Common myeloid progenitor, CD34-positive (primary cell): ENCODE measurements at places on chromosomes 4 and X.
A peak's percentile ranks its signal among the peaks of the same experiment; 100 is the strongest.

DNA sequence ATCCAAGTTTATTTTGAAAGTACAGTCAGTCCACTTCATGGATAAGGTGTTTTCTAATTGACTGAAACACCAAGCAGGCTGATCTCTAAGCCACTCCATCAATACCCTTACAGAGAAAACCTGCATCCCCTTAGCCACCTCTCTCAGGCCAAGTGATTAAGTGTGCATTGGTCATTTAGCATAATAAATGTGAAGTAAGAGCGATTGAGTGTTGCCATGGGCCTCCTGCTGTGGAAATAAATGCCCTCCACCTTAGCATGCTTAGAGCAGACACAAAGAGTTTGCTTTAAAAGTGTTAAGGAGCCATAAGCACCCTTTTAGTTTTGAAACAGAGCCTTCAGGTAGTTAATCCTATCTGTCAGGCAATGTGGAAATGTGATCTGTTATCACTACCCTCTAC, 386.5 kb downstream of the GPAT3 start:
- DNase-seq = no peak

DNA sequence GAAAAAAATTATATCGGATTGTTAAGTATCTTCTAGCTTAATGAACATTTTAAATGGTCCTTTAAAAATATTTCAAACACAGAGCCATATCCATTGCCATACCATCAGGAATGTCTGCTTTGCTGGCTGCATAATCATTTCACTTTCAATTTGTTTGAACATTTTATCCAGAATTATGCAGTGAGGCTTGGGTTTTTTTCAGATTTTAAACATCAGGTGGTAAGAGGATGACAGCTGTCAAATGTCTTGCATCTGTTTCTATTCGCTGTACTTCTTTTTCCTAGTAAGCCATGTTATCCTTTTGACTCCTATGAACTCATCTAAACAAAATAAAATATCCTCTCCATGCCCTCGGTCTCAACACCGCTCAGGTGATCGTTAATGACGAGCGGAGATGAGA, 802 bp downstream of the RFC1 start:
- DNase-seq = no peak

DNA sequence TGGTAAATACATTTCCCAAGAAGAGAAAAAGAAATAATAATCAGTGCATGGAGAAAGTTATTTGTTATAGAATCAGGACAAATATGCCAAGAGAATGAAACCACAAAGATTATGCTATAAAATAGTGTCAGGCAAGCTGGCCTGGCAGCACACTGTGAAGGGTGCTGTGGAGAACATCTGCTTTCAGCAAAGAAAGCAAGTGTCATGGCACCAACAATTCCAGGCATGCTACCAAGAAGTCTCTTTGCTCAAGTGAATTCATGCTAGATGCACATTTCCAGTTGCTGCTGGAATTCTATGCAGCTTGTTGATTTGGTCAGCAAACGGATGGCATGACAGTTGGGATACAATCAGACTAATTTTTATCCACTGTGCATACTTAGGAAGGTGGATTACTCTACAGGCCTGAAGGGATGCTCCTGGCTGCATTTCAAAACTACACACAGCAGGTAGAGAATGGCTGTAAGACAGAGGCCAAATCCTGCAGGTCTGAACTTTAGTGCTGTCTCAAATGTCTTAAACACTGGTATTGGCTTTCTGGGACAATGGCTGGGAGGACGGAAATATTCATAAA, 154.6 kb upstream of the FAT1 start:
- DNase-seq = no peak

DNA sequence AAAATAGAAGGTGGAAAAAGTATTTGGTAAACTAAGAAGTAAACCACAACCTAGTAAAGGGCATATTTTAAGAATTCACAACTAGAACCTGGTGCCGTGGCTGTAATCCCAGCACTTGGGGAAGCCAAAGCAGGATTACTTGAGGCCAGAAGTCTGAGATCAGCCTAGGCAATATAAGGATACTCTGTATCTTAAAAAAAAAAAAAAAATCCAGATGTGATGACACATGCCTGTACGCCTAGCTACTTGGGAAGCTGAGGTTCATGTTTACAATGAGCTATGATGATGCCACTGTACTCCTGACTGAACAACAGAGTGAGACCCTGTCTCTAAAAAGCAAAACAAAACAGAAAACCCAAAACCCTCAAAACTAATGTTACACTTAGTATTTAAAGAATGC, 294.9 kb upstream of the ZCCHC13 start:
- DNase-seq = no peak

DNA sequence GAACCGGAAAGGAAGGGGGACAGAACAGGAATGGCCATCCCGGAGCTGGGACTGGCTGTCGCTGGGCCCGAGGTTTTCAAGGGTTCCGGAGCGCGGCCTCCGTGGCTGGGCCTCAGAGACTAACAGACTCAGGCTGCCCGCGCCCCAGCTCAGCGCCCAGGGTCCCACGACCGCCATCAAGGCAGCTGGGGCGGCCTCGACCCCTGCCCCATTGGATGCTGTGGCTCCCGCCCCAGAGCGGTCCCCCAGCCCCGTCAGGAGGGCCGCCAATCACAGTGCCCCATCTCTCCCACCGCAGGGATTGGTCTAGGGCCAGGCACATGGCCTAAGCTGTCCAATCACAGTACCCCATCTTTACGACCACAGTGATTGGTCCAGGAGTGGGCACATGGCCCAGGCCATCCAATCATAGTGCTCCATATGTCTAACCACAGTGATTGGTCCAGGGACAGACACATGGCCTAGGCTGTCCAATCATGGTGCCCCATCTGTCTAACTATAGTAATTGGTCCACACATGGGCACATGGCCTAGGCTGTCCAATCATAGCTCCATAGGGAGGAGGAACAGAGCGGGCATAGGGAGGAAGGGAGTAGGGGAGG, 105.3 kb upstream of the NKX1-1 start:
- peak; percentile 46 for DNase-seq

- no peak for DNase-seq
Observed at GRCh38 chrX:53281963-53282695, 745 bp upstream of the IQSEC2 start.

DNA sequence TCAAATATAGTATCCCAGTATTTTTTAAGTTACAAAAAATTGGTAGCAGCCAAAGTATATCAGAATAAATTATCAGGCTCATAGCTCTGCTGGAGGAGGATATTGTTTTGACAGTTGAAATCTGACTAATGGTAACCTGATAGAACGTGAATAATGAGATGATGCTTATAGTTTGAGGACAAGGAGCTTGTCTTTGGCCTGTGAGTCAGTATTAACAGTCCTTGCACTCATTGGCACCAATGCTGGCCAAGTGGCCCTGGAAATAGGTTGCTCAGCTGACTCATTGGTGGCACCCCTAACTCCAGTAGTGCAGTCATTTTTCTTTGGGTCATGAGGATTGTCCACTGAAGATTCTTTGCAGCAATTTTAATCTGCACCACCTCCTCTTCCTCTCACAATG, 203.3 kb upstream of the JADE1 start:
- DNase-seq = no peak

DNA sequence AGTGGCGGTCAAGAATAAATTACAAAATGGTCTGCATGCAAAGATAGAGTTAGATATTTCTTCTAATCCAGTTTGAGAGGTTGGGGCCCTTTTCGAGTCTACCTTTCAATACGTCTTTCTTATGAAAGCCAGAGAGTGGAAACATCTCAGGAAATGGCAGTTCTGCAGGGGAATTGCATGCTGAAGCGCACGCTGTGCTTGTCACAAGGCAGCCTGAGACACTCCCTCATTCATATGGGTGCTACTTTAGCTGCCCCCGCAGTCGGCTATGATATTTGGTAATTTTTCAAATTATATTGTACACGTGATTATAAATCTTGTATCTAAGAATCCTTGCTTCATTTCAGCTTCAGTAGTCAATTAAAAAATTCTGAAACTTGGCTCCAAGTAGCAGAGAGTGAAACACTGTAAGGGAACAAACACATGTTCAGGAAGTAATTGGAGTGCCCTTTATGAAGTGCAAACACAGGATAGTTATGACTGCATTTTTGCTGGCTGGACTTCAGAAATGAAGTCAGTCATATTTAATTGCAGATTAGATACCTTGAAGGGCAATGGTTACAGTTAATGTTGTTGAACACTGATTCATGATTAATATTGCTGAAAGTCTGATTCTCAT, 145.5 kb upstream of the NAP1L5 start:
- DNase-seq = no peak

GRCh38 chr4:184349283-184350039, 124.9 kb downstream of the IRF2 start:
- DNase-seq = no peak

GRCh38 chr4:71553605-71554004, 214.8 kb downstream of the SLC4A4 start:
- peak; percentile 64 for DNase-seq

- no peak for DNase-seq
Observed at GRCh38 chrX:36897690-36898089, 110.5 kb upstream of the FAM47C start.

GRCh38 chr4:113311047-113311446, 261.6 kb downstream of the ANK2 start:
- DNase-seq = no peak

DNA sequence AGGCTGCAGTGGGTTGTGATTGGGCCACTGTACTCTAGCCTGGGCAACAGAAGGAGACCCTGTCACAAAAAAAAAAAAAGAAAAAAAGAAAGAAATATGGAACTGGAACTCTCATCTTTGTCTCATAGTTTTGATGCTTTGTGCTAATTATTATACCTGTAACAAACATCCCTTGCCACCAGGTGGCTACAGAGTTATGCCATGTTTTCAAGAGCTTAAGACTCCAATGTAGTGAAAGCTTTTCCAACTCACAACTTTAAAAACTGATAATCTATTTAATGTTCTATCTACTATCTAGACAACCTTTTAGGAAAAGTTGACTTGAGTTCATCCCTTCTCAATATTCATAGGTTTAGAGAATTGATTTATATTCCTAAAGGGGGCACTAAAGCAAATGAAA, 42.4 kb downstream of the HTR2C start:
- DNase-seq = peak; percentile 38
